Heart left ventricle (tissue), 16 donors: ENCODE measurements at places on chromosomes 11 and 22. TPM values are rescaled to one million over a fixed set of nuclear protein-coding genes. Genes with fewer than 3 reads are reported as not detected.

The INSC gene
- 0.69 TPM for total RNA-seq

The C11orf87 gene
- total RNA-seq: 0.35 TPM

The OSBP2 gene
- total RNA-seq: 17.9 TPM

The POLR3H gene
- total RNA-seq: 19.8 TPM

The CATSPERZ gene
- not detected for total RNA-seq

The POU2F3 gene
- 0.15 TPM for total RNA-seq

The UPK3A gene
- not detected for total RNA-seq

The KRTAP5-6 gene
- total RNA-seq: not detected

The OR10A2 gene
- not detected for total RNA-seq

The OR51B5 gene
- total RNA-seq: 0.80 TPM

The GSTT2B gene
- total RNA-seq: 6.2 TPM
